ENCODE measurements at places on chromosomes 2 and 18.

DNA sequence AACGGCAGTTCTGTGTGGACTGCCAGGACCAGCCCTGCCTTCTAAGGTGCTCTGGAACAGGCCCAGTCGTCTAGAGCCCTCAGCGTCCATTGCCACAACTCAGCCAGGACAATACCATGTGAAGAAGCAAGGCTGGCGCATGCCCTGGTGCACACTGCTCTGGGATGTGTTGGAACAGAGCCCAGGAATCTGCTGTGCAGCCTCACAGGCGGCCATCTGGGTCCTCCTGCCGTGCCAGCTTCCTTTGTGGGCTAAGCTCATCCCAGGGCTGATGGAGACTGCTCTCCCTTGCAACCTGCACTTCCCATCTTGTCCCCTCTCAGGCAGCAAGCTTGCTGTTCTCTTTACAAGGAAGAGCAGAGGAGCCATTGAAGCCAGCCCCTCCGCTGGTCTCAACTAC, 246.4 kb upstream of the PXDN start:
- no peak for DNase-seq

GRCh38 chr2:237732790-237733381, 65.7 kb upstream of the RBM44 start:
- no peak for DNase-seq

DNA sequence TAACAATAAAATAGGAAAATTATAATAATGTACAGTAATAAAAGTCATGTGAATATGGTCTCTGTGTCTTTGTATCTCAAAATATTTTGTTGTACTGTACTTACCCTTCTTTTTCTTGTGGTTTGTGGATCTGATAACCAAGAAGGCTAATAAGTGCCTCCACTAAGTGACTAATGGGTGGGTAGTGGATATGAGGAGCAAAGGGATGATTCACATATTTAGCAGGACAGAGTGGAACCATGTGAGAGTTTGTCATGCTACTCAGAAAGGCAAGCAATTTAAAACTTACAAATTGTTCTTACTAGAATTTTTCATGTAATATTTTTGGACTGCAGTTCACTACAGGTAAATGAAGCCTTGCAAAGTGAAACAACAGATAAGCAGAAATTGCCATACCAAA, 1241.2 kb upstream of the CDH2 start:
- no peak for DNase-seq

DNA sequence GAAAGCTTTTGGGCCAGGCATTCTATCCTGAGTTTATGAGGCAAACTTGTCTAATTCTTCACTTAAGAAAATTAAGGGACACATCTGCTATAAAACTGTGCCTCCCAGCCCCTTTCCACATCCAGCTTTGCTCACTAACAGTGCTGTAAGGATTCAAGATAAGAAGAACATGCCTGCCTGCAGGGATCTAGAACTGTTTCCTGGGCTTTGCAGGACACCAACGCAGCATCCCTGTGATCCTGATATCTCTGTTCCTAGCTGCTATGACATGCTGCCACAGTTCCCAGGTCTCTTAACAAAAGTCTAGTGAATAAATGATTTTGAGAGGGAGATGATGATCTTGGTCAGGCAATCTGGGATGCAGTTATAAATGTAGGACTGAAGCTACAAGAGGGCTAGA, 12.4 kb downstream of the B4GALT6 start:
- DNase-seq, result no peak

DNA sequence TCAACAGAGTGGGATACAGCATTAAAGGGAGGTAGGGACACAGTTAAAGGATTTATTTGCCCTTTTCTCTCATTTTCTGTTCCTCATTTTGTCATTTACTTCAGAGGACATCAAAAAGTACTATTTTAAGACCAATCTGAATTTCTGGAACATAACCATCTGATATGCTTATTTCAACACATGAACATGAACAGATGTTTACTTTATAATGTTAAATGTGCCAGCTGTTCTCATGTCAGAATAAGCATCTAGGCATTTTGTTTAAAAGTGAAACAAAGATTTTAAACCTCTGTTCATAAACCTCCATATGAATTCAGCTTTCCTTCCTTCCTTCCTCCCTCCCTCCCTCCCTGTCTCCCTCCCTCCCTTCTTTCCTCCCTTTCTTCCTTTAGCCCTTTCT, 677.7 kb downstream of the CNTNAP5 start:
- DNase-seq, result no peak

DNA sequence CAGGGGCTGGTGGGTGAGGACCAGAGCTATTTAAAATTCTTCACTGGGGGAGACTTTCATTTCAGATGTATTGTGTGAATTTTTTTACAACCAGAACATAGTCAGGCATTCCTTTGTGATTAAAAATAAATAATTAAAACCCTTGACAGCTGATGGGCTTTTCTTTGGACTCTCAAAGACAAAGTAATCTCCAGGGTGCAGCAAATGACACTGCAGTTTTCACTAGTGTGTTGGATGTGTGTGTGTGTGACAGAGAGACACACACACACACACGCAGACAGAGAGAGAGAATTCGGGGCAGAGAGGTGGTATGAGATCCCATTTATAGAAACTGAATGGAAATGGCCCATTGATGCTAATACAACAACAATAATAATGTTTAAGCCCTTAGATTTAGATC, 10.3 kb upstream of the GALNT14 start:
- no peak for DNase-seq

GRCh38 chr2:121977326-121977725, 221.9 kb downstream of the TSN start:
- DNase-seq, result no peak

DNA sequence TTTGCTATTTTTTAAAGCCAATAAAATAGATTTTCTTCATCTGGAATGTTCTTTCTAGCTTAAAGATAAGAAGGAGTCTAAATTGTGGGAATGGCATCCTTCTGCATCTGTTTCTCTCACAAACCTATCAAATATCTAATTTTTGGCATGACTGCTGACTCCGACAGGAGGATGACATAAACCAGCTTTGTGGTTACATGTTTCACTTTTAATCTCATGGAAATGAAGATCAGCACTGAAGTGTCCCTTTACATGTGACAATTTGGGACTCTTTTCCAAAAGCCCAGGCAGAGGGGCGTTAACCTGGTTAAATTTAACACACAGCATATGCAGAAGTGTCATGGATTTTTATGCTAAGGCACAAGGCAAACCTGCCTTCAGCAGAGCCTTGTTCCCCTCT, 694.7 kb downstream of the ARHGAP15 start:
- DNase-seq, result no peak

DNA sequence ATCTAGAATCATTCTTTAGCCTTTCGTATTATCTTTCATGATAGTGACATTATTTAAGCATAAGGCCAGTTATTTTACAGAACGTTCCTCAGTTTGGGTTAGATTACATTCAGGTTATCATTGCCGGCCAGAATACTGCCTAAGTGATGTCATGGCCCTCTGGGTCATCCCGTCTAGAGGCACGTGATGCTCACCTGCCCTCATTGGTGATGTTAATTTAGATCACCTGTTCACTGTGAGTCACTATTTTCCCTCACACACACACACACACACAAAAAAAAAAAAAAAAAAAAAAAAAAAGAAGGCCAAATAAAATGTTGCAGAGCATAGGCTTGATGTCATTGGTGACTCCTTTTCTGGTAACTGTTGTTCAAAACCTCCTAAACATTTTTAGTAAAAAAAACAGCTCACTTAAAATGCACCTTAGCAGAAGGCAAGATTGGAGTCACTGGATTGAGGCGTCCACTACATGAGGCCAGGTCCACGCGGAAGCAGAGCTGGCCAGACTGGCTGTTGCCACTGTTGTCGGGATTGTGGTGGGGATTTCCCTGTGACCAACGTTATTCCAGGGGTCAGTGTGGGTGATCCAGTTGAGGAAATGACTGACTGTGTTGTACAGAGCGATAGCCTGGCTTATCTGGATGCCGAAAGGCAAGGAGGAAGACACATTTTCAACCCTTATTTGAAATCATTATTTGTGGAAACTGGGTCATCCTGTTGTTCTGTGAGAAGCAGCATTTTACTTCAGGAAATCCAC, 52.1 kb upstream of the CNGA3 start:
- DNase-seq, result no peak

DNA sequence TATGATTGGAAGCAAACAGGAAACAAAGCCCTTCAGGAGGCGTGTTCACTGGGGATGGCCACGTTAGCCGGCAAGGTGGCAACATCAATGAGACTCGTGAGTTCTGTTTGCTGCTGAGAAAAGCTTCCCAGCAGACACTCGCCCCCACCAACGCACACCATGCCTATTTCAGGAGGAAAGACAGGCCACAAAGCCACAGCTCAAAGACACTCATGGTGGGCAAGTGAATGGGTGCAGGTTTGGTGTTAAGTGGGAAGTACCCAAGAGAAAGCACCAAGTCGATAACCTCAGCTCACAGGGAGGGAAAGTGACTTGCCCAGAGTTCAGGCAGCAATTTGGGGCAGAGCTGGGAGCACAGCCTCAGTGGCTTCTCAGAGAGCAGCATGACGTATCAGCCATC, 10.5 kb upstream of the MTERF4 start:
- DNase-seq, result no peak

DNA sequence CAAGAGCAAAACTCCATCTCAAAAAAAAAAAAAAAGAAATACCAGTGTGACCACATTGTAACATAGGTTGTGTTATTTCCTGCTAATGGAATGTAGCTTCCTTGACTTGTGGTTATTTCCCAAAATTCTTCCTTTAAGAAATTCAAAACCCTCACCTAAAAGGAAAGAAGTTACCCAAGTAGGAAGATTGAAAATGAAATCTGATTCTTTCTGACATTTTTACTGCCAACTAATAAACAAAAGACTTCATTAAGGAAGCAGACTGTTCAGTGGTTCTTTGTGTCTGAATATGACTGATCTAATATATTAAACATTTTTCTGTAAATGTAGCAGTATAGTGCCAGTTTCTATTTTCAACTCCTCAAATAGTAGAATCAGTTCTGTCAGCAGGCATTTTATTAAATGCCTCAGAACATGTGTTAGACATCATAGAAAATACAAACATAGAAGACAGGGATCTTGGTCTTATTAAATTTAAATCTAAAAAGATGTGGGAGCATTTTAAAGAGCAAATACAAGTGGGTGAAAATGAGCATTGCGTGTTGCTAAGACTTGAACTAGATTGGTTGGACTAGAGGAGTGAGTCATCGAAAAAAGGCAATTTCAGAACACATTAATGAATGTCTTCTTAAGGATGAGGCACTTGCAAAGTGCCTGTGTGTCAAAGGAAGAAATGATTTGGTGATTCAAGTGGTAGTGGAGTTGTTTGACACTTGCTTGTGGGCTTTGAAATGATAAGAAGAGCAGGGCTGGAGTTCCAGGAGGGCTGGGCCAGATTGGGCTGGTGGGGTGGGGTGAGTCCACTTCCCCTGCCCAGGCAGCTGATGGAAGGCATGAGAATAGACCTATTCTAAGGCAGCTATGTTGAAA, 53.4 kb downstream of the PKP4 start:
- no peak for DNase-seq

DNA sequence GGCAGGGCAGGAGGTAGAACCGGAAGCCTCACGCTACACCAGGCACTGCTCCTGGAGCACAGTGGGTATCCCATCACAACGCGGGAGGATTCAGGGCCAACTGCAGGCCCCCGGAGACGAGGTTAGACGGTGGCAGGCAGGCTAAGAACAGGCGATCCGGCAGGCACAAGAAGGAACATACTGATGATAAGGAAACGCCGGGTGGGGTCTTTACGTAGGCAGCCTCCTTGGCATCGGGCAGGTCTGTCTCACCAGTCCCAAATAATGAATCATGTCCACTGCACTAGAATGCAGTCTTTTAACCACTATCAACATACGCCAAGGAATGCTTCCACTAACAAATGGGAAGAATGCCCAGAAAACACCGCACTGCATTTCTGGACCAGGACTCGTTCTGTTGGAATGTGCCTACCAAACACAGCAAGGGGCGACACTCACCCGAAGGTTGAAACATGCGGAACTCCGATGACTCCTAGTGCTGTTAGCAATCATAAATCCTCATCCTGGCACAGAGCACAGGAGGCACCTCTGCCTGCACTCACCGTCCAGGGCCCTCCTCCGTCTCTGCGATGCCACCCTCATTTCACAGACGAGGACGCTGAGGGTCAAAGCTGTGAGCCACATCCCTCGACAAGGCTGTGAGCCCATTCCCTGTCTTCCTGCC, 35.2 kb downstream of the ZNF516 start:
- no peak for DNase-seq

- DNase-seq, result no peak
These were observed 82.7 kb downstream of the MRO start for GRCh38 chr18:50737127-50737526.

Measured in NCI-H1930 (cell line).